ENCODE measurements at places on chromosomes 12 and 14. TPM values are rescaled to one million over a fixed set of nuclear protein-coding genes. Genes with fewer than 3 reads are reported as not detected.

Gene CLECL1
- total RNA-seq = not detected

Gene SMIM41
- total RNA-seq = not detected

Gene TRPV4
- total RNA-seq = 0.09 TPM

Gene TM7SF3
- 75.5 TPM for total RNA-seq

Gene KRT79
- not detected for total RNA-seq

Gene GALNT9
- total RNA-seq = 4.8 TPM

Gene SLC24A4
- total RNA-seq = 0.10 TPM

Gene PRPH
- total RNA-seq = 2.1 TPM

Gene CCDC197
- total RNA-seq = not detected

Gene RNASE3
- total RNA-seq = not detected

Gene TPPP2
- total RNA-seq = not detected

Gene TDRD9
- total RNA-seq = 0.14 TPM

Gene CD27
- not detected for total RNA-seq

Gene ITGA7
- total RNA-seq = 1.6 TPM

Gene SYT1
- 5.2 TPM for total RNA-seq

Gene TAS2R13
- total RNA-seq = not detected

Gene GLS2
- 0.27 TPM for total RNA-seq

Gene TTC7B
- 20.9 TPM for total RNA-seq

Gene STAC3
- 0.40 TPM for total RNA-seq

Gene TMCC3
- 1.1 TPM for total RNA-seq

Gene GUCY2C
- not detected for total RNA-seq

Gene CEBPE
- not detected for total RNA-seq

Gene PTGDR
- not detected for total RNA-seq

Gene KRT72
- not detected for total RNA-seq

Gene TOMM20L
- not detected for total RNA-seq

Gene KRT71
- not detected for total RNA-seq

Gene CLEC4A
- total RNA-seq = not detected

Gene MANSC1
- total RNA-seq = 5.3 TPM

Gene KRT5
- total RNA-seq = 0.49 TPM

Gene RALGAPA1
- 7.2 TPM for total RNA-seq

Gene DLGAP5
- 31.4 TPM for total RNA-seq

Gene AQP6
- not detected for total RNA-seq

Gene MTRFR
- 17.4 TPM for total RNA-seq

Gene OR2AP1
- total RNA-seq = not detected

Gene KLRG1
- 1.5 TPM for total RNA-seq

Gene CATSPERB
- total RNA-seq = not detected

Gene LHX5
- 0.07 TPM for total RNA-seq

Gene PRKD1
- total RNA-seq = 3.0 TPM

Gene HCFC2
- 4.5 TPM for total RNA-seq

Gene DNAH10
- total RNA-seq = 0.29 TPM

Gene SINHCAF
- total RNA-seq = 49.2 TPM

All from A549 treated with GW870086 at 1 μM for 4 hours (cell line).